ENCODE measurements at places on chromosomes 5 and 9.
A peak's percentile ranks its signal among the peaks of the same experiment; 100 is the strongest.

GRCh38 chr9:86126998-86127972 lies 27.9 kb upstream of the GOLM1 start:
- peak; percentile 92 for DNase-seq

GRCh38 chr9:135827301-135827700 lies 80.0 kb downstream of the CAMSAP1 start:
- DNase-seq: no peak

- DNase-seq: no peak
These were observed 159.5 kb downstream of the GNA14 start for GRCh38 chr9:77488439-77489126.

GRCh38 chr9:88993327-88993726 lies 2.1 kb downstream of the S1PR3 start:
- no peak for DNase-seq

DNA sequence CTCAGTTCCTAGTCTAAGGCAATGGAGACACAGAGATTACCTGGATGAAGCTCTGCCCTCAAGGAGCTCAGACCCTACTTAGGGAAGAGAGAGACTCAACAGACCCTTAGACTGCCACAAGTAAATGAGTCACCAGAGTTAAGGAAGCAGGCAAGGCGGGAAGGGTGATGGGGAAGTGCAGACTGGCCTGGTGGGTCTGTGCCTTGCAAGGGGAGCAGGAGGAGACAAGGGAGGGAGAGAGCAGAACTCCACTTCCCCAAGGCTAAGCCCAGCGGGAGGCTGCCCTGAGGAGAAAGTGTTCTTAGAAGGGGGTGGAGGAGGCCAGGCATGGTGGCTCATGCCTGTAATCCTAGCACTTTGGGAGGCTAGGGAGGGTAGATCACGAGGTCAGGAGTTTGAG lies 83.7 kb downstream of the HRH2 start:
- DNase-seq: no peak

GRCh38 chr9:14421291-14421690 lies 107.3 kb upstream of the NFIB start:
- no peak for DNase-seq

DNA sequence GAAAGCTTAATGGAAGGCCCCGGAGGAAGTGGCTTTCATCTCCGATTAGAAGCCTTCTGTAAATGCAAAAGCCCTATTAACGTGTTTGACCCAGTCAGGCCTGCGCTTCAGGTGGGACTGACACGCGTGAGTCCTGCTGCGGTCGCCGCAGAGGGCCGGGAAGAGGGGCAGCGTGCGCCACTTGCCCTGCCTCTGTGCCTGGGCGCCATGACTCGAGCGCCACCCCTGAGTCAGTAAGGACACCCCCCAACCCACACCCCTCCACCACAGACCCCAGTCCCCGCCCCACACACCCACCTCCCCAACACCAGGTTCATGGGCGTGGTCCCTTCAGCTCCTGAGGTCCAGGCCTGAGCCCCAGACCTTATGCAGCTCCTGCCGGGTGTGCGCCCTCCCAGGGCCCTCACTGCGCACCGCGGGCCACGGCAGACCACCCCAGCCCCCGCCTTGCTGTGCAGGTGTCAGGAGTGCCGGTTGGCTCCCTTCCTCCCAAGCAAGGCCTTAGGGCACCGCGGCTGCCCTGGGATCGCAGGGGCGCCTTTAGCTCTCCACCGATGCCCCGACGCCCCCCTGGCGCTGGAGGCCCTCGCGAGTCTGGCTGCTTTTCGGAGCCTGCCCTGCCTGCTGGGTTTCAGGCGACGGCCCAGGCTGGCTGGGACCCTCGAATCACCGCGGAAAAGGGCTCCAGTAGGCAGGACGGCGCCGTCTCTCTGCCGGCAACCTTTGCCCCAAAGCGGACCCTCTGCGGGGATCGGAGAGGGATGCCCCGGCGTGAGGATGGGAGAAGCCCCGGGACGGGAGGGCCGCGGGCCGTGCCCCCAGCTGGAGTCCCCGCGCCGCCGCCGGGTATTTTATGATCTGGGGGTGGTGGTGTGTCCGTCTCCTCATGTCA lies 625 bp upstream of the OLFM1 start:
- no peak for DNase-seq

DNA sequence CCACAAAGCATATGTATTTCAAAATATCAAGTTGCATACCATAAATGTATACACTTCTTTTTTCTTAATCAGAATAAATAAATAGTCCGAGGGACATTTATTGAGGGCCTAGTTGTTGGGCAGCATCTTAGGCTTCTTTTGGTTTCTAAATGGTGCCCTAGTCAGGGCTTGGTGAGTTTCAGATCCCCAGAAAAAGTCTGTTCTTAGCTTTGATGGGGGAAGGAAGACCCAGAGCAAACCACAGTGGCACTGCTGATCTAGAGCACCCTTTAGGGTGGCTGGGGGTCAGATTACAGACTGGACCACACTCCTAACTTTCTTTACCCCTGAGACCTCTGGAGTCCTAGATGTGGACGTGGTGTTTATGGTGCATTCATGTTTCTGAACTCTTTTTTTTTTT lies 97.8 kb downstream of the C9orf152 start:
- DNase-seq: no peak

DNA sequence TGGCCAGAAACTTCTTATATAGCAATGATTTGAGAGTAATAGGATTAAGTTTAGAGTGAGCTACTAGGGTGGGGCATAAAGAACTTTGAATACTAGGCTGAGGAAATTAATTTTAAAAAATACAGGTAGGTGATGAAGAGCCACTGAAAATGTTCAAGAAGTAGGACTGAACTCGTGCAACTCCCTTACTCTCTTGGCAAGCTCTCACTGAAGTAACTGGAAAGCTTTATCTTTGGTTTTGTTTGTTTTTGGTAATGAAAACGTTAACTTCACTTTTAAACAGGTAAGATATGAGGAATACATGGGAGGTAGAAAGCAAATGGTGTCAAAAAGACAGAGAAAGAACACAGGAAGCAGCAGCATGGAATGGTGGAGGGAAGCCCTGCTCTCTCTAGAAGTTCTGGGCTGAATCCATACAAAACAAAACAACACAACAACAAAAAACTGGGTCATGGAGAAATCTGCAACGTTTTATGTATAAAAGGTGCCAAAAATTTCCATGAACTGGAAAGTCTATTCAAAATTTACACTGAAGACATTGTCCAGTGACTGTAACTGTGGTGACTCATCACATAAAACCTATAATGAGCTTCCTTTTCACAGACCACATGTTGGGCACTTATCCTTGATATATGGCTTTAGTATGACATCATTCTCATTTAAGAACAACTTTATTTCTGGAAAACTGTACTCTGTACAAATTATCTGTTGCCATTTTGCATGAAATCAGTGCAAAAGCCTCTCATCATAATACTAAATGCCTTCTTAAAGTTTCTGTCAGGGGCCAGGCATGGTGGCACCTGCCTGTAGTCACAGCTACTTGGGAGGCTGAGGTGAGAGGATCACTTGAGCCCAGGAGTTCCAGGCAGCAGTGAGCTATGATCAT lies 91.2 kb upstream of the CHD1 start:
- no peak for DNase-seq

DNA sequence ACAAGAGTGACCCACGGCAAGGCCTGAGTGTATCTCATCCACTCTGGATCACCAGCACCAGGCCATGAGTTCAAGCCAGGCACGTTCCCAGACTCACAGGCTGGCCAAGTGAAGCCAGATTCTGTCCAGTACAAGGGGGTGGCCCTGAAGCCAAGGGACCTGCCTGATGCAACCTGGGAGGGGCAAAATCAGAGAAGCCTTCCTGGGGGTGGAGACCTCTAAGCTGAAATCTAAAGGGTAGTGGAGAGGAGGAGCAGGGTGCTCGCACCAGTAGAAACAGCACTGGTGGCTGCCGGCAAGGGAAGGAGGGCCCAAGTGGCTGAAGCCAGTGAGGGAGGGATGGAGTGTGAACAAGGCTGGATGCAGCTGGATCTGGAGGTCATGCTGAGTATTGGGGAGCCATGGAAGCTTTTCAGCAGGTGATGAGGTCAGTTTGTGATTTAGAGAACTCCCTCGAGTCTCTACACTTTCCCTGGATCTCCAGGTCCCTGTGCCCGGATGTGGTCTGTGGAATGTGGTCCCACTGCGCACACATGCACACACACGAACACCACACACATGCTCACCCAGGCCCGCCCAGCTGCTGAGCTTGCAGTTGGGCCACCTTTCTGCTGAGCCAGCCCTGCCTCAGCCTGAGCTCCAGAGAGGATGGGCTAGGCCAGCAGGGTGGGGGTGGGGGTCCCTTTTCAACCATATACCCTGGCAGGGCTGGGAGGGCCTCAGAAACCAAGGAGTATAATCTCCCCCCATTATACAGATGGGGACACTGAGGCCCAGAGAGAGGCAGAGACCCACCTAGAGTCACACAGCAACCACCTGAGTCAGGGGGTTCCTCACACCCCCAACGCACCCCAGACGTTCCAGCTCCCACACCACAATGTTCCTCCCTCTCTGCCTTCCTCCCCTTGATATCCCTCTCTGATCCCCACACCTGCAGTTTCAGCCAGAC lies 1.6 kb downstream of the PIP5KL1 start:
- DNase-seq: no peak

DNA sequence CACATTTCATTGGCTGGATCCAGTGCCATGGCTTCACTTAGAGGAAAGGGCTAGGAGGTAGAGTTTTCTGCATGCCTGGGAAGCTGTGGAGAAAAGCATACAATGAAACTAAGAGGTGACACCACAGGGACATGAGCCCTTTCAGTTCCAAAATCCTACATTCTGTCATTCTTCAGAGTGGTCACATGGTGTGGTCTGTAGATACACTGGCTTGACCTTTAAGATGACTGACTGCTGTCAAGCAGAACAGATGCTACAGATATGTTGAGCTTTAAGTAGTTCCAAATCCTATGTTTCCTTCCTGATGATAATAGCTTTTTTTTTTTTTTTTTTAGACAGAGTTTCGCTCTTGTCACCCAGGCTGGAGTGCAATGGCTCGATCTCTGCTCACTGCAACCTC lies 26.2 kb downstream of the DMRT3 start:
- DNase-seq: no peak

DNA sequence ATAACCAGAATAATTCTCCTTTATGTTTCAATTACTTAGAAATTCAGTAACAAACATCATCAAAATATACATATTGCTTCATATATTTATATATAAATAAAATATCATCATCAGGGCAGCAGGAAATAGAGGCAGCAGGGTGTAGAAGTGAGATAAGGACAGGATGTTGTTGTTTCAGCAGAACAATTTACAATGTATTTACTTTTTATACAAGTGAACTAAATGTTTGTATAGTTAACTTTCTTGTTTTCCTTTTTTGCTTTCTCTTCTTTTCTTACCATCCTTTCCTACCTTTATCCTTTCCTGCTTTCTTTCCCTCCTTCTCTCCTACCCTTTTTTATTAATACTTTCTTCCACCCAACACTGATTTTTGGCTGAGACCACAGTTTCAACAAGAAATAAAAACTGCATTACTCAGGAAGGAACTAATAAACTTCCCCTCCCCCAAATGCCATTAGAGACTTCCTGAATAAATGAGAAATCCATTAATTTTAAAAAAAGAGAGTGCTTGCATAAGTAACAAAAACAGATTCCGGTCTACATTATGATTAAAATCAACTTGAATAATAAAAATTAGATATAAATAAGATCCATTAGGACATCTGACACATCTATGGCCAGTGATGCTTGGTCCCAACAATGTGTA lies 159.8 kb upstream of the ACOT12 start:
- DNase-seq: no peak

- no peak for DNase-seq
These were observed 82.2 kb downstream of the CACNA1B start for GRCh38 chr9:137959641-137960411.

GRCh38 chr5:150026682-150027172 lies 26.2 kb downstream of the HMGXB3 start:
- DNase-seq: no peak

DNA sequence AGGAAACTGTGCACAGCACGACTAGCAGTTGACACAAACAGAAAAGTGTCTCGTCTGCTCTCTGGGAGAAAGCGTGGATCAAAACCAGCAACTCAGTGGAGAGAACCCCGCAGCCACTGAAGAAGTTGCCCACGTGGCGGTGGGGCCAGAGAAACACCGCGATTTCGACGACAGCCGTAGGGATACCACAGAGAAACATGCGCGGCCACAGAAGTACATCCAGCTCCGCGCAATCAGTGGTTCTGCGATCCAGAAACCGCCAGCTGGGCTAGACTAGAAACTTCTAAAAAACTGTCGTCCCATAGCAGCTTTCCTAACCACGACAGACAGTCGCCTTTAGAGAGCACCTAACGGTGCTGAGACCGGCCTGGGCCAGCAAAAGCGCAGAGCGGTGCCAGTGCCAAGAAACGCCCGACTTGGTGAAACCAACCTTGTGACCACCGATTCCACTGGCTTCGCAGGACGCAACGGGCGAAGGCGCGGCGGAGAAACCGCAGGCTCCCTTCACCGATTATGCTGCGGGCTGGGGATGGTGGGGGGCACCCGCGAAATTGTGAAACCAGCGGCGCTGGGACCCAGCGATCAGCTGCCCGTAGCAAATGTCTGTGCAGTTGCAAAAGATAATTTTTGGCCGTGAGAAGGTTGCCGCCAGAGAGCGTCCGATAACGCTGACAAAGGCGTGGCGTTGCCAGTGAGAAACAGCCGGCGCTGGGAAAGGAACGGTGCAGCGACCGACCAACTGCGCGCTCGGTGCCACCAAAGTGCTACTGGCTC lies 2.7 kb upstream of the ANXA2R start:
- peak; percentile 60 for DNase-seq

DNA sequence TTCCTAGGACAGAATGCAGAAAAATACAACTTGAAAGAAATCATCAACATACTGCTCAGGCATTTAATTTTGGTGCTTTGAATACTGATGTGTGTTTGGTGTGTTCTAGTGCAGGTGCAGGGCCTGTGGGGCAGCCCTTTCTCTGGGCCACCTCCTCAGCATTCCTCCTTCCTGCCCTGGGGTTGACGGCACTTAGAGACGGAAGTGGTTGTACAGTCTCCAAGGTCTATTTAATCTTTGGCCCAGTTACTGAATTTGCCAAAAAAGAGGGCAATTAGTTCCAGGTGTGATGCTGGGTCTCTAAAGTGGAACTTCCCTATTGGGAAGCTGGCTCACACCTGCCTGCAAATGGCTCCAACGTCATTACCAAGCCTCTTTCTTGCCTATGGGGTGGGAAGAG lies 269.0 kb downstream of the SH3GL2 start:
- DNase-seq: no peak

DNA sequence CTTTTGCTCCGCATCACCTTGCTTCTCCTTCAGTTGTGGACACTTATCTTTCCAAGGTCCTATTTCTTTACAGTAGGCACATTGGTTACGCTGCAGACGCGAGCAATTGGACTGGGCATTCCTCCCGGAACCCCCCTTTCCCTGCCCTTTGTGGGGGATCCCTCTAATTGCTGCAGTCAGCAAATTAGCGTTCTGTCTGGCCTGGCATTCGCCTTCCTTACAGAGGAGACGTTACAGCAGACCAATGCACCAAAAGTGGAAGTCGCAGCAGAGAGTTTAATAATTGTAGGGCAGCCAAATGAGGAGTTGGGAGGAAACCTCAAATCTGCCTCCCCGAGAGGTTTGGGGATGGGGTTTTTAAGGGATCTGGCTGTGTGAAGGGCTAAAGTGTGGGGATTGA lies 5.3 kb upstream of the ZNF354C start:
- DNase-seq: no peak

GRCh38 chr5:159393854-159394274 lies 63.6 kb upstream of the IL12B start:
- no peak for DNase-seq

GRCh38 chr5:107485184-107485583 lies 185.6 kb downstream of the EFNA5 start:
- DNase-seq: no peak

- DNase-seq: no peak
These were observed 33.0 kb downstream of the PPARGC1B start for GRCh38 chr5:149762958-149763630.
